ENCODE measurements at places on chromosomes 12 and 14. TPM values are rescaled to one million over a fixed set of nuclear protein-coding genes. Genes with fewer than 3 reads are reported as not detected.

HOXC9 gene
- total RNA-seq, result 5.6 TPM

PTPRB gene
- total RNA-seq, result 31.1 TPM

CCND2 gene
- total RNA-seq, result 408 TPM

SLC15A4 gene
- total RNA-seq, result 31.5 TPM

CABP1 gene
- total RNA-seq, result 1.8 TPM

DNA sequence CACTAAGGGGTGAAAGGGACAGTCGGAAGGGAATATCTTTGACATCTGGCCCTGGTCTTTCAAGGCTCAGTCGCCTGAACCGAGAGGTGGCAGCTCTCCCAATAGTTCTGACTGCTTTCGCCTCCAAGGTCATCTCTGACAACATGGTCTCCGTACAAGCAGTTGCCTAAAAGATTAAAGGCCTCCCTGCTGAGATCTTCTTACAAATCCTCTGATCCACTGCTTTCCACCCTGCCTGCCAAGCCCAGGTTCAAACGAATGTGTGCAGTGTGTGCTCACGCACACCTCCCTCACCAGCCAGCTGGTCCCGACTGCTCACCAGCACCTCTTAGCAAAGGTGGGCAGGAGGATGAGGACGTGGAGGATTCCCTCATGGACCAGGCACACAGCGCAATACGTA lies 10.4 kb downstream of the B4GALNT3 start:
- DNase-seq, result peak; percentile 81

DNA sequence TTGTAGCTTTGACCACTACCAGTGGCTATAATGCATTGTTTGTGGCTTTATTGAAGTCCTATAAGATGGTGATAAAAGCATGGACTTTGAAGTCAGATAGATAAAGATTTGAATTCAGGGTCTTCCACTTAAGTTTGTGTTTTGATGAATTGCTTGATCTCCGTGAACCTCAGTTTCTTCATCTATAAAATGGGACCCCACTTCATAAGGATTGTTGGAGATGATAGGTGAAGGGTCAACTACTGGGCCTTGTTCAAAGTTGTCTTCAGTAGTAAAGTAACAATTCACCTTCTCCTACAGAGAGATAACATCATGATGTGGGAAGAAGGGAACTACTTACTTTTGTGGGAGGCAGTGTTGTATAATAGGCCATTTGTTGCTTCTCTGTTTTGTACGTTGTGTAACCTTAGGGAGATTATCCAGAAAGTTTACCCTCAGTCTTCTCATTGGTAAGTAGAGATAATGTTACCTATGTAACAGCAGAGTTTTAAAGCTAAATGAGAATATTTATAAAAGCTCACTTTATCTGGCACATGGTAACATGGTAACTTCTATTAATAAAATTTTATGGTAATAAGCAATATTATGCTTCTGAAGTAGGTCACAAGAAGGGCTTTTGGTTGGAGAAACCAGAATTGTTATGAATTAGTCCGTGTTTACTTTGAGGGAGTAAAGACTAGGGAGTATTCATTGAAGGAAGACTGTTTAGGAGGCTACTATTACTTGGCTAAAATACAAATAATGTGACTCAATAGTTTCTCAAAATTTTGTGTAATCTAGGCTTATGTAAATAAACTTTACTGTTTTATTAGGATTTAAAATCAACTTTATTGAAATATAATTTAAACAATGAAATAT lies 15.1 kb downstream of the ADIPOR2 start:
- DNase-seq, result no peak

DNA sequence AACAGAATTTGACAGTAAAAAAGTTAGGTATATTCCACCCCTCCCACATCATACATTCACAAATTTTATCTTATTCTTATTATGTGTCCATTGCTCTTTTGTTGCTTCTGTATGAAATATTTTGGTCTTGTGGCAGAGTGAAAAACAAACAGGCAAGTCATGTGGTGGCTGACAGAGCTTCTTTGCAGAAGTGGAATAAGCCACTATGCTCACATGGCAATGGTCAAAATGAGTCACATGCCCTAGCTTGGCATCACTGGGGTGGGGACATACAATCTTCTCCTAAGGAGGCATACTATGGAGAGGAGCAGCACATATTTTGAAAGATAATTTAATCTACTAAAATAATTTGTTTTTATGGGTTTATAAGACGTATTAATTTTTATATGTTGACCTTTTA lies 27.7 kb upstream of the CMA1 start:
- DNase-seq, result no peak

GRCh38 chr14:67962215-67962644 lies 142.7 kb downstream of the RAD51B start:
- no peak for DNase-seq

DNA sequence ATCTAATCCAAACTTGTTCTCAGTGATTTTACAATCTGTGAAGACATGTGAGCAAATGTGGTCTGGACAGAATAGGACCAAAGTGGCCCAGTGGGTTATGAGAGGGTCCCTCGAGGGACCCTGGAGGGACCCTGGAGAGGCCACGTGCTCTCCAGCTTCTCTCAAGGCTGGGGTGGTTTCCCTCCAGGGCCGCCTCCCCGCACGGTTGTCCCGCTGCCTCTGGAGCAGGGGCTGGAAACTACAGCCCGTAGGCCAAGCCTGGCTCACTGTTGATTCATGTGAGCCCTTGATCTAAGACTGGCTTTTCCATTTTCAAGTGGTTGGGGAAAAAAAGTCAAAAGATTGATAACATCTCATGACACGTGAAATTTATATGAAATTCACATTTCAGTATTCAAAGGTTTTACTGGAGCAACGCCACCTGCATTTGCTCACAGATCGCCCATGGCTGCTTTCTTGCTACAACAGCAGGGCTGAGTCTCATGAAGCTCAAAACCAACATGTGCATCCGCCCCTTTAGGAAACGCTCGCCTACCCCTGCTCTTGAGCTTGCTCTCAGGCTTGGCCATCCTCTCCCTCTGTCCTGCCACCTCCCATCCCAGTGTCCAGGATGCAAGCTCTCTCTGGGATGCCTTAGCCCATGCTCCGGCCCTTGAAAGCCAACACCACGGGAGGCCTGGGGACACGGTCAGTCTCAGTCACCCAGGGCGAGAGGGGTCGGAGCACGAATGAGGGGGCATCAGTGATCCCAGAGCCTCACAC lies 12.1 kb upstream of the LRTM2 start:
- DNase-seq, result no peak

GRCh38 chr12:49930515-49931288 lies 19.8 kb upstream of the AQP2 start:
- no peak for DNase-seq

- no peak for DNase-seq
These were observed 2.7 kb downstream of the TTC6 start for GRCh38 chr14:37597914-37598746.

DNA sequence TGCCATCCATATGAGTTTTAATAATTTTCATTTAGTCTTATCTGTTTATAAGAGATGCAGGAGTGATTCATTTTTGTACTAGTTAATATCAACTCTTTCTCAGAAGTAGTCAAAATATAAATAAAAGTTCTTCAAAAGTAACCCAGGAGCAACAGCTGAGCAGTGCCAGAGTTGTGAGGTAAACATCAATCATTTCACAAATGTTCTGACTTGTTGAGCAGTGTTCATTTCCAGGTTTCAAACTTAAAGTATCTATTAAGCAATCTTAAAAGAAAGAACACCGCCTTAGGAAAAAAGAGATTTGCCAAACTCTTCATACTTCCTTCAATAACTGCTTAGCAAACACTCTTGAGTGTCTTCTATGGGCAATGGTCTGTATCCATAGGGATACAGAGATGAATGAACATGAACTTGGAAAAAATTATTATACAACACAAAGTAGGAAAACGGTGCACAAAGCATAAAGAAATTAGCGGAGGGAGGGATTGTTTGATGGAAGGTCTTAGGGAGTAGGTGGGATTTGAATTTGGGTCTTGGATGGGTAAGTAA lies 41.9 kb upstream of the POC1B start:
- DNase-seq, result no peak

GRCh38 chr12:91093341-91093740 lies 18.0 kb downstream of the LUM start:
- no peak for DNase-seq

DNA sequence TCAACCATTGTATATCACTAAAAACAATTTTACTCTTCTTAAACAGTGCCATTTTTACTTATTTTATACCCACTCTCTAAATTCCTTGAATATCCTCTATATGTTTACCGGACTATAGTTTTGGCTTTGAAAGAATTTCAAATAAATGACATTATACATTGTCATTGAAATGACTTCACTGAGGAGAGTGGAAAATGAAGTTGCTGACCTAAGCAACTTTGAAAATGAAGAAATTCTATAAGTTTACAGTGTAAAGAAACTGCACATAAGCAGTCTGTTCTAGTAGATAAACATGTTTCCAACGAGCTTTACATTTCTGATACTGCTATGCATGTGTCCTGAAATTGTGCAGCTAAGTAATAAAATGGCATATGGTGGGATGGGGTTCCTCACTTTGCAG lies 1094.0 kb downstream of the TMEM121 start:
- DNase-seq, result no peak

- no peak for DNase-seq
These were observed 6.1 kb upstream of the FOXG1 start for GRCh38 chr14:28760431-28760996.

All from adrenal gland (tissue), 19 donors.